Memory B cell (primary cell): ENCODE measurements at places on chromosomes 2 and 18.
A peak's percentile ranks its signal among the peaks of the same experiment; 100 is the strongest.

DNA sequence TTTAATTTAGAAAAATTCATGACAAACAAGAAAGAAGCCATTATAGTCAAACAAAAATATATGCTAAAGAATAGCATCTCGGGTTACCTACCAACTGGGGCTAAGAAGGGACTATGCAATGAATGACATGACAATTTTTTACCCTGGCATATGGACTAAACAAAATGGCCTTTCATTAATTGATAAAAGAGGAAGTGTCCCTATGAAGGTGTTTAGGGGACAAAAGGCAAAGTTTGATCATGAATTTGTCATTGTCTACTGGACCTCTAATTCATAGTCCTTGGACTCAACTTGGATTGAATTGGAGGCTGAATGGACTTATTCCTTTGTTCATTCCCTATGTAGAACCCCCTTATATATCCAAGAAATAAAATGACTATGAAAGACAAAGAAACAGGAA, 12.7 kb downstream of the MAIP1 start:
- DNase-seq = no peak

- DNase-seq = no peak
Observed at GRCh38 chr18:21454725-21455124, 145.8 kb downstream of the ESCO1 start.

GRCh38 chr18:61702007-61702406, 190.8 kb downstream of the RNF152 start:
- no peak for DNase-seq

- no peak for DNase-seq
Observed at GRCh38 chr2:46909771-46910419, 5.7 kb downstream of the MCFD2 start.

- DNase-seq = no peak
Observed at GRCh38 chr2:174568425-174568824, 29.2 kb downstream of the WIPF1 start.

DNA sequence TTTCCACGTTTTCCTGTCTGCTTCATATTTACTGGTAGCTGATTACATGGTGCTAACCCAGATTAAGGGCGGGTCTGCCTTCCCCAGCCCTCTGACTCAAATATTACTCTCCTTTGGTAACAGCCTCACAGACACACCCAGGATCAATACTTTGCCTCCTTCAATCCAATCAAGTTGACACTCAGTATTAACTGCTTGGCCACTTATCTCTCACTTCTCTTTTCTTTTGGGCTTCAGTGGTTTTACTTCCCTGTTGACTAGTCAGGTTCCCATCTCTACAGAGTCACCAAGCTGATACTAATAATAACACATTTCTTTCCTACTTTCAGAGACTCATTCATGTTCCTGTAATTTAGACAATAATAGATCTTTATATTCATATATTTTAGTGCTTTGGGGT, 302.2 kb upstream of the MAP2 start:
- DNase-seq = no peak

DNA sequence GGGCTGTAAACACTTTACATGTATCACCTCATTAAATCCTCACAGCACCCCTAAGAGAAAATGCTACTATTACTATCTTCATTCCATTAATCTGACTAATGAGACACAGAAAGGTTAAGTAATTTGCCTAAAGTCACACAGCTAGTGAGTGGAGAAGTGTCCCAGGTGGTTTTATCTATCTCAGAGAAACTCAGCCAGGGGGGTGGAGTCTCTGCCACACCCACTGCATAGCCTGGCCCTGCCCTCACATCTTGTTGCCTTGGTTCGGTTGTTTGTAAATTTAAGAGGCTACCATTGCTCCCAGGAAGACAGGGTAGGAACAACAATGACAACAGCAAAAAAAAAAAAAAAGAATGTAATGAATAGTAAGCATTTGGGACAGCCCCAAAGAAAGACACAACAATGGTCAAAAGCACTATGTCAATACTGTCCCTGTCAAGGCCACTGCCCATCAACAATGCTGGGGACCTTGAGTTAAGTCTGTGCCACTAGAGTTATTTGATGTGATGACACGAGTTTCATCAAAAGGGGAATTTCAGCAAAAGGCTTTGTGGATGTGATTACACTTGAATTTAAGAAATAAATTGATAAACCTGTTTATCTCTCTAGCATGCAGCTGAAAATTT, 17.5 kb downstream of the CYRIA start:
- no peak for DNase-seq

DNA sequence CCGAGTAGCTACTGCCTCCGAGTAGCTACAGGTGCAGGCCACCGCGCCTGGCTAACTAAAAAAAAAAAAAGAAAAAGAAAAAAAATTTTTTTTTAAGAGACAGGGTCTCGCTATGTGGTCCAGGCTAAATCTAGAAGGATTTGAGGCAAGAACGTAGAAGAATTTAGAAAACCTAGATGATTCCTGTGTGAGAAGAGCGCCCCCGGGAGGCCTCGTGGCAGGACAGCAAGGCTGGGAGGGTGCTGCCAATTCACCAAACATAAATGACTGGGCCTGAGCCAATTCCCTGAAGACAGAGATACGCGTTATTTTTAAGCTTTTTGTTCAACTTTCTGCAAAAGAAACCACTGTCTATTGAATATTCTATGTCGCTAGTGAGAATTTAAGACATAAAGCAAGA, 90.1 kb upstream of the TGFA start:
- DNase-seq = no peak

- no peak for DNase-seq
Observed at GRCh38 chr2:52805901-52806410, 961.6 kb upstream of the CHAC2 start.

DNA sequence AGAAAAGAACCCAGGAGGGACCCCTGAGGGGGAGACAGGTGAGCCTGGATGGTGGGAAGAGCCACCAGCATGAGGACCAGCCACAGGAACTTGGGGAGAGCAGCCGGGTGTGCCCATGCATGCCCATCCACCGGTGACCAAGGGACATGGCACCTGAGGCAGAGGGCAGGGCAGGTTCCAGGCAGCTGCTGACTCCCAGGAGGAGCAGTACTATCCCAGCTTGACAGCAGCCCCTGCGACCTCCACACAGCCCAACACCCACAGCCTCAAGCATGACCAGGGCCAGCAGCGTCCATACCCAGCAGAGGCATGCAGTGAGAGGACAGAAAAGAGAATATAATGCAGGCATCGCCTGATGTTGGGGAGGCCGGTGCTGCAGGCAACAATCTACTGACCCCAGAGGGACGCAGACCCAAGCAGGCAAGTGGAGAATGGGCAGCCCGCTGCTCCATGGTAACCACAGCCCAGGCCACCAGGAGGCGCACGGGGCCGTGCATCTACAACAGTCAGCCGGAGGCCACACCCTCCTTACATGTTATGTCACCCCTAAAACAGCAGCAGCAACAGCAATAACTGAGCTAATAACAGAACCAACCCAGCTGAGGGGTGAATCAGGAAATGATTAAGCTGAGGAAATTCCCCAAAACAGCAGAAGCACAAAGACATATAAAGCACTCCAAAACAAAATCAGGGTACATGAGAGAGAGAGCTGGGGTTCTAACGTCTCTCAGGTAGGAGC, 44.1 kb downstream of the ANKMY1 start:
- DNase-seq = peak; percentile 79

DNA sequence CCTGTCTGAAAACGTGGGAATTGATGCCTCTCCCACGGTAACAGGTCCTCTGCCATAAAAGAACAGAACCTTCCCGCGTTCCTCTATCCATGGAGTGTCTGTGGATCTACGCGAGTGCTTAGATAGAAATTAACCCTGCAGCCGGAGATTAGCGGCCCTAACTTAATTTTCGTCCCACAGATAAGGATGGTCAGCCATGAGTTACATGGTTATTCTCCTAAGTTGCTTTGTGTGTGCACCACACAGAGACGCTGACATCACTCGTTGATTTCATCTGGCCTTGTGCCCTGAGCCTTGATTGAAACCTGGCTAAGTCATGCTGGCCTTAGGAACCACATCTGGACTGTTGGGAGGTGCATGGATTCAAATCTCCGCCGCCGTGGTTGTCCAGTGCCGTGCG, 132.1 kb downstream of the GBX2 start:
- DNase-seq = no peak

DNA sequence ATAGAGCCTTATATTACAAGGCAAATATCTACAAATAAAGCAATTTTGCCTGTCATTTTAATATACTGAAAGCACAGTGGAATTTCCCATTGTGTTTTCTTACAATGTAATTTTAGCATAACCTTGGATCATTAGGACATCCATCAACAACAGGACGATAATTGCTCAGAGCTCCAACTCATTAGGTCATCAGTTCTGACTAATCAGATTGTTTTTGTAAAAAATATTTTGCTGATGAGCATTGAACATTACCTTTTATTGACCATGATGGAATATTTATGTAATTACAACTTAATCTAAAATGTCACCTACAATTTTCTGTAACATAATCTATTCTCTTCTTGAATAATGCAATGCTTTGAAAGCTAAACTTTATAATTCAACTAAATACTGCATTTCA, 215.3 kb upstream of the DSEL start:
- no peak for DNase-seq

GRCh38 chr2:142756430-142756829, 121.0 kb upstream of the KYNU start:
- no peak for DNase-seq

DNA sequence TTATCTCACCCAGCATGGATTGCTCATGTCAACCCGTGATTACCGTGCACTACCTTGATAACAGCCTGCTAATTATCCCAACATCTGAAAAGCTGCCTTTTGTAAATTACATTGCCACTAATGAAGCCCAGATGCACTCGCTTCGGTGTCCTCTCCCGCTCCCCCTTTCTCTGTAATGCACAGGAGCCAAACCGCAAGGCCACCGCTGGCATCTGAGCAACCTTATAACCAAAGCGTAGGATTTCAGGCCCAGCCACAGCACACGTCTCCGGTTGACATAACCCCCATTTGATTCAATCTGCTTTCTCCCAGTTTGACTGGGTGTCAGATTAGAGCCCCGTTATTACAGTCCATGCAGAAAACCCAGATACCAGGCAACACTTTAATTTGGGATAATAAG, 341.2 kb downstream of the ALK start:
- DNase-seq = no peak

GRCh38 chr2:13193900-13194299, 477.2 kb downstream of the TRIB2 start:
- no peak for DNase-seq

GRCh38 chr2:237723602-237724001, 75.0 kb upstream of the RBM44 start:
- no peak for DNase-seq

- peak; percentile 94 for DNase-seq
Observed at GRCh38 chr2:241734467-241735208, at the start of gene D2HGDH. D2HGDH (plus strand) TSS chr2:241734630; CDS start chr2:241735225, 595 bp downstream.

DNA sequence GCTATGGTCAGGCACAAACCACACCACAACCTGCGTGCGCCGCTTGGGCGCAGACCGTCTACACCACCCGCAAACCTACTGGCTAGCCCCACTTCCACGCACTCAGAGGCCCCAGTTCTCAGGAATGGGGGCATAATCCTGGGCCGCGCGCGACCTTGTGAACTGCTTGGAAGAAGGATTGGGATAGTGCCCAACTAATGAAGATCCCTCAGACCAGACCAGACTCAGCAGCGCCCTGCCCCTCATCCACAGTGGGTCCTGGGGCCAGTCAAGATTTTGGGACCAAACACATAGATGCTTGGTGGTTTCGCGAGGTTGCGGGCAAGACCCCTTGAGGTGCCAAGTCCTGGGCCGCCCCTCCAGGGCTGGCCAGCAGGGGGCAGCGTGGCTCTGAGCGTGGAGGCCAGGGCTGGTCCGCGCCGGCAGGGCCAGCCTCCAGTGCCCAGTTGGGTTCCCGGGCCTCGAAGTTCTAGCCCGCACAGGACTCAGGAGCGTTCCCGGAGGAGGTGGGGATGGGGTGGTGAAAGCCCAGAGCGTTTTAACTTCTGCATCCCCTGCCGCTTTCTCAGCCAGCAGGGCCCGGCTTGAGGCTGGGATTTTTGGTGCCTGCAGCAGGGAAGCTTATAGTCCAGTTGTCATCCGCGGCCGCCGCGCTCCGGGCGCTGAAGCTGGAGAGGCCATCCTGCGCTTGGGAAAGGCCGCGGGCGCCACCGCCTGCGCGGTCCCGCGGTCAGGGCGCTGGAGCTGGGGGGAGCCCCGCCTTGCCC, 8.3 kb downstream of the OSR1 start:
- DNase-seq = no peak
